Pulmonary artery endothelial cell (primary cell): ENCODE measurements at places on chromosomes 6 and 20. TPM values are rescaled to one million over a fixed set of nuclear protein-coding genes. Genes with fewer than 3 reads are reported as not detected.

DNA sequence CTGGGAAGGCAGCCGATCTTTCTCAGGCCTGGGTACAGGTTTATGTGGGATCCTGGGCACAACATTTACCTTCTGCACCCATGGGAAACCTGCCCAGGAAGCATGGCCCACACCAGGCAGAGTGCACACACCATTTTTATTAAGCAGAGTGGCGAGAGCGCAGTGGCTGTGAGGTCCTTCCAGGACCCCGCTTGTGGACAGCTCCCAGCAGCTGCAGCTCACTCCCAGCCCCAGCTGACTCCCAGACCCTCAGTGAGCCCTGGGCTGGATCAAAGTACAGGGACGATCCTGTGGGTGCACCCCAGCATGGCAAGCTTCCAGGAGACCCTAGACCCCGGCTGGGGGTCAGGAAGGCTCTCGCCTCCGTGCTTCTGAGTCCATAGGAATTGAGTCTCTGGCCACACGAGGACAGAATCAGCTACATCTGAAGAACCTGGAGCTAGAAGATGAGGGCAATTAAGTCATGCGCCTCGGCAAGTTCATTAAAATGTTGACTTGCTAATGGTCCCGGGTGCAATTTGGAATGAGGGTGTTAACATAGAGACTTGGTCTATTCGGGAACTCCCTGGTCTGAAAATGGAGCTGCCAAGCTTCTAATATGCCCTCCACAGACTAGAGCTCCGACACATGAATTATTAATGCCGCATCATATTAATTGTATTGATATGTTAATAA lies 65.4 kb upstream of the SLCO4A1 start:
- DNase-seq: no peak

- DNase-seq: no peak
These were observed 28.0 kb downstream of the PTPRK start for GRCh38 chr6:128492386-128492785.

DNA sequence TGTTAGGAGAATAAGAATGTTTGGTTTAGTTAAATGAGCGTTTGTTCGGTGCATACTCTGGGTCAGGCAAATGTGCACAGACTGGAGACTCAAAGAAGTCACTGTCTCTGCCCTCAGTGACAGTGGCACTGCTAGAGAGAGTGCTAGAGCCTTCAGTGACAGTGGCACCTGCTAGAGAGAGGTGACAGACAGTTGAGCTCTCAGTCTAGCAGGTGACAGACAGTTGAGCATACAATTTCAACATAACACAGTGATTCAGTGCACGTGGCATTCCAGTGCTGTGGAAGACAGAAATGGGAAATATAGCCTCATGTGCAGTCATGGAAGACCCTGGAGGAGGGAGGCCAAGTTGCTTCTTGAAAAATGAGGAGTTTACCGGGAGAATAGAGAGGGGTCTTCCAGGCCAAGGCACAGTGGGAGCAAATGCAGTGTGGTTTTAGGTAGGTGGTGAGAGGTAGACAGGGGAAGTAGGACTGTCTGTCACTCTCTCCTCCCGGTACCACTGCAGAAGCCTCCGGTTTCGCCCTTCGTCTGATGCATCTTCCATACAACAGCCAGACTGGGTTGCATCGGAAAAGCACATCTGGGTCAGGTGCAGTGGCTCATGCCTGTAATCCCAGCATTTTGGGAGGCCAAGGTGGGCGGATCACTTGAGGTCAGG lies 107.9 kb upstream of the CLDN20 start:
- no peak for DNase-seq

GRCh38 chr6:145022199-145022796 lies 713.0 kb downstream of the EPM2A start:
- no peak for DNase-seq

GRCh38 chr6:42293386-42293977 lies 75.8 kb upstream of the MRPS10 start:
- no peak for DNase-seq

GRCh38 chr6:46969206-46969605 lies 47.5 kb upstream of the ADGRF5 start:
- DNase-seq: no peak

- no peak for DNase-seq
These were observed 276.8 kb downstream of the PHACTR1 start for GRCh38 chr6:12993283-12993898.

- DNase-seq: no peak
These were observed 28.0 kb downstream of the FRMD1 start for GRCh38 chr6:168050881-168051586.

DNA sequence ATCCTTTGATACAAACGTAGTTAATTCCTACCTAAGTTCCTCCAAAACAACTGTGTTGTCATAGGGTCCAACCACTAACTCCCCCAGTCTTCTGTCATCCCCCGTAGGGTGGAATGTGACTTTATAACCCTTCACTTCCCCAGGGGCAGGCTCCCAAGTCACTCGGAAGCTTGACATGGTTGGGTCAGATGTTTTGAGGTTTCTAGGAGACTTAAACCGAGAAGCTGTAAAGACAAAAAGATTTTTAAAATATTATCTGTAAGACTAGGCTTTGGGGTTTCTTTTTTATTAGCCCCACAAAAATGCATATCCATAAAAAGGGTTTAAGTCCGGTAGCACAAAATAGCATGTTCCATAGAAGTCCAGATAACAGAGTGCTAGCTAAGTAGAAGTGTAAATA lies 50.2 kb downstream of the COL12A1 start:
- DNase-seq: no peak

DNA sequence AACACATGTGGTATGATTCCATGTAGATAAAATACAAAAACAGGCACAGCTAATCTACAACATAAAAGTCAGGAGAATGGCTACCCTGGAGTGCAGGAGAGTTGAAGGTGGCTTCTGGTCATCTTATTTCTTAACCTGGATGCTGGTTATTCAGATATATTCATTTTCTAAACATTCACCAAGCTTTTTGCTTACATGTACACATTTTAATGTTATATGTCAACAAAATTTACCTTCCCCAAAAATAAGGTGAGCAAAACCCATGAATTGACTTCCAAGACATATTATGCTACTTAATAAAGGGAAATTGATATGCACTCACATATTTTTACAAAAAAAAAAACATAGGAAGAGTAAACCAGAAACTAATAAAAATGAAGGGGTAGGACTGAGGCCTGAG lies 50.6 kb downstream of the B4GALT5 start:
- DNase-seq: no peak

- no peak for DNase-seq
These were observed 157.9 kb downstream of the KIF16B start for GRCh38 chr20:16415071-16416053.

DNA sequence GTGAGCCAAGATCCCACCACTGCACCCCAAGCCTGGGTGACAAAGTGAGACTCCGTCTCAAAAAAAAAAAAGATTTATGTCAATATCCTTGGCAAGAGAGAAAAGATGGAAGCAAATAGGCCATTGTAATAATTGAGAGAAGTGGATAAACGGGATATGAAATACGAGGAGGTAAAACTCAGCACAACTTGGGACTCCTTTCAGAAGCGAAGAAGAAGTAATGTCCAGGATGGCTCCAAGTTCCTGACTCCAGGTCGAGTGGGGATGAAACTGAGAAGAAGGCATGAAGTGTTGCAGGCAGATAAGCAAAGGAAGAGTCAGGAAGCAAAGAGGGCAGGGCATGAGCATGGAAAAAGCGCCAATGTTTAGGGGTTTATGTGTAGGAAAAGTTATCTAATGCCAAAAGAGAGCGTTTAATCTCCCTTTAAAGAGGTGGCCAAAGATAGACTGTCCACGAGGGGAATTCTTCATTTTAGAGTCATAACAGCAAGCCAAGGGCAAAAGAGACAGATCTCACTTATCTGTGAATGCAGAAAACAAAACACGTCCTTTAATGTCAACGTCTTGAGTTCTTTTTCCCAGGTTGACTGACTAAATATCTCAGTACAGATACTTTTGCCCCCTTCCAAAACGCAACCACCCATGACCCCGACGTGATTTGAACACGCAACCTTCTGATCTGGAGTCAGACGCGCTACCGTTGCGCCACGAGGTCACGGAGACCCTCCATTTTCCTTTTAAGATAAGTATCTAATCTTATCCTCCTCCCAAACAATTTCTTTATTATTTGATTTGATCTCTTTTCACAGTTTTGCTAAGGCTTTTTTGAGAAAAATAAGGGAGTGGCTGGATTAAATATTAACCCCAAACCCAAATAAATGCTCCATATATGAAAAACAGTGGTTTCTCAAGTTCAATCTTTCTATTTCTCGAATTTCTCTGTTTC lies 46.3 kb upstream of the BTN3A2 start:
- no peak for DNase-seq

DNA sequence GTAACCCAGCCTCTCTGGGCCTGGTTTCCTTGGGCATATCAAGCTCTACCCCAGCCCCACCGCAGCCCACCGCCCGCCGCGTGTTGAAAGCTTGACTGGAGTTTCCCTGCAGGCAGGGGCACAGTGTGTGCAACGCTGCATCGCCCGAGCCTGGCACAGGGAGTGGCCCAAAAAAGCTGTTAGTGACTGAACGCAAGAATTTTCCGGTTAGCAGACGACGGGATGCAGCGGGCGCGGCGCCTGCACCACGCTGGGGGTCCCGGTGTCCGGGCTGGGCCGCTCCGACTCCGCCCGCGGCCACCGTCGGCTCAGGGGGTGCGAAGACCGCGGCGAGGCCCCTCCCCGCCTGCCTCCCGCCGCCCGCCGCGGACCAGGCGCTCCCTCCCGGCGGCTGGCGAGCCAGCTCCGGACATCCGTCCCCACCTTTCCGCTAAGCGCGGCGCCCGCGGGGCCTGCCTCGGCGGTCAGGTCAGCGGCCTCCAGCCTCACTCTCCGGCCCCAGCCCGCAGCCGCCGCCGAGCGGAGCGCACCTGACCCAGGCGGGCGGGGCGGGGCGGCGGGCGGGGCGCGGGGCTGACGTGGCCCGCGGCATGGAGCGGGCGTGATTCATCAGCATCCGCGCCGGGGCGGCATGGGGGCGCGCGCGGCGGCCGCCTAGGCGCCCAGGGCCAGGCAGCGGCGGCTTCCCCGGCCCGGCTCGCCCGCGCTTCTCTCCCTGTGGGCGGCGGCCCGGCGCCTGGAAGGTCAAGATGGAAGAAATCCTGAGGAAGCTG lies at the start of gene ARFGEF3:
Gene ARFGEF3, plus strand, starts transcription at position 602 of the 773 bp plus-strand sequence. Its CDS starts 148 bp downstream, at position 750.
- DNase-seq: no peak

DNA sequence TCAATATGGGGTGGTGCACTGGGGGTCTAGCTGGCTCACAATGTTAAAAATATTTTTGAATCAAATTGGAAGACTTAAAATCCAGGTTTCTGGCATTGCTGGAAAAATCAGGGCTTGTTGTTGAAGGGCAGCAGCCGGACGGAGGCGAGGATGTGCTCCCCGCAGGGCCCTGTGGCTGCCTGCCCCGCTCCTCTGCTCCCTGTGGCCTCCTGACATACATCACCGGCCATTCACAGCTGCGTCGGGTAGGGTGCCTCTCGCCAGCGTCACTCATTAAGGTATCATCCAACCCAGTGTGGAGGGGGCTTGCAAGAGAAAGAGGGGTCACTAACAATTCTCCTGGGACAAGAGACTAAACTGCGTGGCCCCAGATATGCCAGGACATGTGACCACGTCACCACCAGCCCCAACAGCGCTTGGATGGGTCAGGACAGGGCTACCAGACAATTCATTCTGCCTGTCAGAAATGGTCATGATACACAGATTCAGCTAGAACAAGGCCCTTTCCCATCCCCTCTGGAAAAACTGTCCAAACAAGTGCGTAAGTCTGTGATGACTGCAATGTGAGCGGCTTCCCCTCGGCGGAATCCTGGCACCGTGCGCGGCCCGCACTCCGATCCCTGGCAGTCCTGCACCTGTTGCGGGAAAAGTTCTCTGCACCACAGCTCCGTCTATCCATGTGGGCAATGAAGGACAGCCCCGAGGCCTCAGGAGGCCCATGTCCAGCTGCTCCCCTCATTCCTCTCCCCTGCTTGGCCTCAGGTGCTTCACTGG lies 12.0 kb downstream of the GATA5 start:
- no peak for DNase-seq

DNA sequence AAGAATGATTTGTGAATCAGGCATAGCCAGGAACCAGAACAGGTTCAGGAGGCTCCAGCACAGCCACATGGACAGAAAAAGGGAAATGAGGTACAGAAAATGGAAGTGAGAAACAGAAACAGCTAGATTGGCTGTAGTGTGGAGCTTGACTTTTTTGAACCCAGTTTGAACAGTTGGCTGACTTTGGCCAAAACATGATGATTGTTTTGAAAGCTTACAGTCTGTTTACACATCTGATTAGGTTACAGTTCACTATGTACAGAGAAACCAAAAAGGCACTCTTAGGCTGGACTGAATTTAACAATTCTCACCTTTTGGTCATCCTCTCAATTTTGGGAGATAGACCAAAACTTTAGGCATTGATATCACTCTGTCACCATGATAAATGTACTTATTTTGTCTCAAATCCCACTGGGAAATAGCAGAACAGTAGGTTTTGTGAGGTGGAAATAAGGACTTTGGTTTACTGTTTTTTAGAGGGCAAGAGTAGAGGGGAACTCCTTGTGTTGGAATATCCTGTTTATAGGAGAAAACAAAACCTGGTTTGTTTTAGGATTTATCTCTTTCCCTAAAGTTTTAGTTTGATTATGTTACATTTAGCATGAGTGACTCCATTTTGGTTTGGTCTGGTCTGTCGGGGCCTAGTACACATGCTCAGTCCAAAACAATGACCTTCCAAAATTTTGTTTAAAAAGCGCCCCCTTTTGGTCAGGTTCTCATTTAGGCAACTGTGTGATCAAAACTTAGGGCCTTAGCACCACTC lies 123.1 kb downstream of the OLIG3 start:
- no peak for DNase-seq

DNA sequence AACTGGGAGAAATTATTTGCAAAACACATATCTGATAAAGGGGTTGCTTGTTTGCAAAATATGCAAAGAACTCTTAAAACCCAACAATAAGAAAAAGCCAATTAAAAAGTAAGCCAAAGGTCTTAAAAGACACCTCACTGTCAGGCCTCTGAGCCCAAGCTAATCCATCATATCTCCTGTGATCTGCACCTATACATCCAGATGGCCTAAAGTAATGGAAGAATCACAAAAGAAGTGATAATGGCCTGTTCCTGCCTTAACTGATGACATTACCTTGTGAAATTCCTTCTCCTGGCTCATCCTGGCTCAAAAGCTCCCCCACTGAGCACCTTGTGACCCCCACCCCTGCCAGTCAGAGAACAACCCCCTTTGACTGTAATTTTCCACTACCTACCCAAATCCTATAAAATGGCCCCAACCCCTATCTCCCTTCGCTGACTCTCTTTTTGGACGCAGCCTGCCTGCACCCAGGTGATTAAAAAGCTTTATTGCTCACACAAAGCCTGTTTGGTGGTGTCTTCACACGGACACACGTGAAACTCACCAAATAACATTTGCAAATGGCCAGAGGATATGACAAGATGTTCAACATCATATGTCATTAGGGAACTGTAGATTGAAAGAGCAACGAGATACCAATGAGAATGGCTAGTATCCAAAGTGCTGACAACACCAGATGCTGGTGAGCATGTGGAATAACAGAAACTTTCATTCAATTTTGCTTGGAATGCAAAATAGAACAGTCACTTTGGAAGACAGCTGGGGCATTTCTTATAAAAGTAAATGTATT lies 565.0 kb upstream of the ADGRB3 start:
- no peak for DNase-seq

Gene DYNLRB1
- 47.7 and 50.1 TPM in 2 replicates for total RNA-seq

Gene ETV7
- total RNA-seq: 0.35 and 0.40 TPM in 2 replicates

Gene OR2H1
- total RNA-seq: not detected in 2 replicates

Gene POM121L2
- total RNA-seq: not detected in 2 replicates

Gene RALGAPB
- 24.4 and 27.1 TPM in 2 replicates for total RNA-seq

Gene ZNFX1
- 36.1 and 45.3 TPM in 2 replicates for total RNA-seq

Gene GNMT
- total RNA-seq: 0.13 and 0.21 TPM in 2 replicates

Gene RNF8
- 28.0 and 43.7 TPM in 2 replicates for total RNA-seq

Gene GNAS-AS1
- 0.07 and 0.11 TPM in 2 replicates for total RNA-seq

Gene PPIL1
- 35.1 and 44.8 TPM in 2 replicates for total RNA-seq
